ENCODE measurements at places on chromosomes 4 and X. TPM values are rescaled to one million over a fixed set of nuclear protein-coding genes. Genes with fewer than 3 reads are reported as not detected.

DNA sequence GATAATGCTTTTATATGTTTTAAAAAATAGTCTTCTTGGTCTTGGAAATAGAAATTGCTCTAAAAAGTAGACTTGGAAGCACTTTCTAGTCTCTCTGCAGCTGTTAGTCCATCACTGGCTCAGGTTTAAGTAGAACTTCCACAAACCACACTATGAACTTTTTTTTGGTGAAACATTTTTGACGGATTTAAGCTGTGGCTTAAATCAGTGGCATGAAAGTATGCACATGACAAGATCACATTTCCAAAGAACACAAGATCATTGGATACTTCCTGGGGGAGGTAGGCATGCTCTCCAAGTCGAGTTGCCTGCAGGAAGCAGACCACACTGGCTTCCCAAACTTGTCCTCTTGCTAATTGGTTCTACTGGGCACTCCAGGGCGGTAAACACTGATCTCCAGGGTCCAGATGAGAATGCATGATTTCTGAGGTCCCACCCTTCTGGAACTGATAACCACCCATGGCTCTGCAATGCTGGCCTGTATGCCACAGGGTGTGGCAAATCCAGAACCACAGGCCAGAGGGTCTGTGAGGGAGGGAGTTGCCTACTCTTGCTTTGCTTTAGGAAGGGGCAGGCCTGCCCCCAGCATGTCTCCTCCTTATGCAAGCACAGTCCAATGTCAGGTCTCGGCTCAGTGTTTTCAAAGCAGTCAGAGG is 331.9 kb upstream of the SFRP2 start:
- no peak for DNase-seq

DNA sequence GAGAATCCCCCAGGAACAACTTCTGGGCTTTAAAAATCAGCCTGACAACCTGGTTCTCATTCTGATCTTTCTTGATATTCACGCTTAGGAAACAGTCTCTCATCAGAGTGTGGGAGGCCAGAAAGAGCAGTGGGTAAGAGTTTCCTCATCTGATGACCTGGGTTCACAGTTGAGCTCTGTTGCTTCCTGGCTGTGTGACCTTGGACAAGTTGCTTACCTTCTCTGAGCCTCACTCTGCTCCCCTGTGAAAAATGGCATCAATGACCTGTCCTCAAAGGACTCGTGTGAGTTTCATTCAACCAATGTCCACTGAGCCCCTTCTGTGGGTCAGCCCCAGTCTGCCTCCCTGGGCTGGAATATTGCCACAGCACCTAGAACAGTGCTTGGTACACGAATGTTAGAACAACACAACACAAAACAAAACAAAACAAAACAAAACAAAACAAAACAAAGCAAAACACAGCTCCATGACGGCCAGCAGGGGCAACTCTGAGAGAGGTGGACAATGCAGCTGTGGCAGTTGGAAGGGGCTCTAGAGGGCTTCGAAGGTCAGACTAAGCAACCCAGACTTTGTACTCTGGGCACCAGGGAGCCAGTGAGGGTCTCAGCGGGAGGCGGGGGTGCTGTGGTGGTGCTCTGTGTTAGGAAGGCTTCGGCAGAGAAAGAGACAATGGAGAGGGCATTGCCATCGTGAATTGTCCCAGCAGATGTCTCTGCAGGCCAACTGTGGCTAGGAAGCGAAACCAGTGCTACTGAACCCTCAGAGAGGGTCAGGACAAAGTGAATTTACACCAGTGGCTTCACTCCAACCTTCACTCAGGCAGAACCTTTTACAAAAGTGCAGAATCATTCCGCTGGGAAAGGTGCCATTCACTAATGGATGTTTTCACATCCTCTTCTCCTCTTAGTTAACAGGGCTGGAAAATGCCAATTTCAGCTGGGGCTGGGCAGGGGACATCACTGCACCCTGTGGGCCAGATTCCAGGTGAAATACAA is 14.3 kb upstream of the C4orf50 start:
- DNase-seq: no peak

GRCh38 chrX:13215729-13216128 is 104.1 kb downstream of the ATXN3L start:
- DNase-seq: no peak

- DNase-seq: no peak
These were observed 111.6 kb upstream of the PTPN13 start for GRCh38 chr4:86482306-86483172.

The ADH6 gene
- 0.18 TPM for total RNA-seq

Measured in Panc1 (cell line).